ENCODE measurements at places on chromosomes 11 and 22. TPM values are rescaled to one million over a fixed set of nuclear protein-coding genes. Genes with fewer than 3 reads are reported as not detected.

DNA sequence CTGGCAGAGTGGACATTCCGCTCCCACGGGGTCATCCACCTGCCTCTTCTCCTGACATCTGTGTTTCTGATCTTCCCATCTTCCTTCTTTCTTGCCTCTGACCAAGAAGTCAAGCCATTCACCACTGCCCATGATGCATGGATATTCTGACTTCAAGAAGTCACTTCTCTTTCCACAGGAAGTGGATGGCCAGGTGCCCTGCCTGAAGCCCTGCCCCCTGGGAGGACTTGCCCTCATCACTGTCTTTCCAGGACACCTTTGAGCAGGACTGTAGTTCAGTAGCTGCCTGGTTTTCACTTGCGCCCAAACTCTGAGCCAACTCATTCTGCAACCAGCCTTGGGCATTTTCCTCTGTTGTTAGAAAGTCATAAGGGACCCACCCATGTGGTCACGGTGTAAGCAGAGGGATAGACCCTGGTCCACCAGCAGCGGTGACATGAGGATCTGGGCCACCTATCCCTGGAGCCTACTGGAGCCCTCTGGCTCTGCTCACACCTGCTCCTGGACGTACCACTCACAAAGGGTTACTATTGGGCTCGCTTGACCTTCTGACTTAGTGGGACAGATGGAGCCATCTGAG lies 6.9 kb downstream of the CYTH4 start:
- DNase-seq: no peak

DNA sequence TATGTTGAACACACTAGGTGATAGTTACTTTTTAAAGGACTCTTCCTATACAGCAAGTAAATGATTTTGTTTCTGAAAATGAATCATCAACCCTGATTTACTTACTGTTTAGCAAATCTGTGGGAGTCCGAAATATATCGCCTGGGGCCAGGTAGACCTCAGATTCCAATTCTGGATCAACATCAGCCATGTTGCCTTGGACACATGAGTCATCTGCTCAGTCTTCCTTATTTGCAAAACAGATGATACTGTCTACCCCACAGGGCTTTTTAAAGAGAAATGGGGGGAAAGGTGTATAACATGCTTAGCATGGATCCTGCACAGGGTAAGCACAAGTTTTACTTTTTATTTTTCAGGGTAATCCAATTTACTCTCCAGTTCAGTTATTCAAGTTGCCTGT lies 324.2 kb downstream of the TENM4 start:
- DNase-seq: no peak

DNA sequence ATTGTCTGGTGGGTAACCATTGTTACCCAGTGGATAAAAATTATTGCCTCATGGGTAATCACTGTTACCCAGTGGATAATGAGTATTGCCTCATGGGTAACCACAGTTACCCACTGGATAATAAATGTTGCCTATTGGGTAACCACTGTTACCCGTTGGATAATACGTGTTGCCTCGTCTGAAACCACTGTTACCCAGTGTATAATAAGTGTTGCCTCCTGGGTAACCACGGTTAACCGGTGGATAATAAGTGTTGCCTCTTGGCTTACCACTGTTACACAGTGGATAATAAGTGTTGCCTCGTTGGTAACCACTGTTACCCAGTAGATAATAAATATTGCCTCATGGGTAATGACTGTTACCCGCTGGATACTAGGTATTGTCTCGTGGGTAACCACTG lies 20.9 kb upstream of the NXPE4 start:
- DNase-seq: no peak

DNA sequence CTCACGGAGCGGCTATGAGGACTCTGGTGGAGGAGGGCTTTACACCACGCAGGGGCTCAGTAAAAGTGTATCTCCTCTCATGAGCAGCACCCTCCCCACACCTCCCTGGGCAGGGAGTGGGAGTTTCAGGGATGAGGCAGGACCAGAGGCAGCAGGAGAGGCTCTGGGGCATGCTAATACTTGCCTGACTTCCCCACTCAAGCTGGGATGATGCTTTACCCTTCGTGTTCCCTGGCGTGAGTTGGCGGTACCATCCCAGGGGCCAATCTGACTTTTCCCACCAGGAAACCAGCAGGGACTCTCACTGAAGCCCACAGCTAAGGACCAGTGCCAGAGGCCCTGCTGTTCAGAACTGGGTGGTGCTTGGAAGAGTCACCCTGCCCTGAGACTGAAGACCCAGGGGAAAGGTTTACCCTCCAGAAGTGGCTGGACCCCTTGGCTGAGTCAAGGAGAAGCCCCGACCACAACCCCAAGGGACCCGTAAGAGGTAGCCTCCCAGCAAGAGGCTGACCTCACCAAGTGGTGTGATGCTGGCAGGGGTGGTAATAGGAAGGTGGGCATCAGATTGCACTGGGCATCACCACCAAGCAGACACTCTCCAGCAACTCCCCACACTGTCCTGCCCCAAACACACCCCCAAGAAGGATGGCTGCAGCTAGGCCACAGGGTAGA lies 65.6 kb downstream of the THAP12 start:
- no peak for DNase-seq

- DNase-seq: peak; percentile 66
Measured at GRCh38 chr11:68934666-68935065, 31.0 kb downstream of the IGHMBP2 start.

DNA sequence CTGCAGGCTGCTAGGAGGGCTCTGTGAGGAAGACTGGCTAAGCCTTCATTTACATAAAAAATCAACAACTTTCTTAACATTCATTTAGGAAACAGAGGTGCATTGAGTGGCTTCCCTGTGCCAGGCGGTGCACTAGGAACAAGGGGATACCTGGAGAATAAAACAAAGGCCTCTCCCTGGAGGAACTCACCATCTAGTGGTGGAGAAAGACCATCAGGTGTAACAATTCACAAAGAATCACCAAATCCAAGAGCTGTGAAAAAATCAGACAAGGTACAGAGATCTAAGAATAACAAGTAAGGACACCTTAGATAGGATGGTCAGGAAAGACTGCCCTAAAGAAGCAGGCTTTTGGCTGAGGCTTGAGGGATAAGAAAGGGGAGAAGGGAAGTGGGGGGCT lies 40.3 kb downstream of the CSNK2A3 start:
- no peak for DNase-seq

DNA sequence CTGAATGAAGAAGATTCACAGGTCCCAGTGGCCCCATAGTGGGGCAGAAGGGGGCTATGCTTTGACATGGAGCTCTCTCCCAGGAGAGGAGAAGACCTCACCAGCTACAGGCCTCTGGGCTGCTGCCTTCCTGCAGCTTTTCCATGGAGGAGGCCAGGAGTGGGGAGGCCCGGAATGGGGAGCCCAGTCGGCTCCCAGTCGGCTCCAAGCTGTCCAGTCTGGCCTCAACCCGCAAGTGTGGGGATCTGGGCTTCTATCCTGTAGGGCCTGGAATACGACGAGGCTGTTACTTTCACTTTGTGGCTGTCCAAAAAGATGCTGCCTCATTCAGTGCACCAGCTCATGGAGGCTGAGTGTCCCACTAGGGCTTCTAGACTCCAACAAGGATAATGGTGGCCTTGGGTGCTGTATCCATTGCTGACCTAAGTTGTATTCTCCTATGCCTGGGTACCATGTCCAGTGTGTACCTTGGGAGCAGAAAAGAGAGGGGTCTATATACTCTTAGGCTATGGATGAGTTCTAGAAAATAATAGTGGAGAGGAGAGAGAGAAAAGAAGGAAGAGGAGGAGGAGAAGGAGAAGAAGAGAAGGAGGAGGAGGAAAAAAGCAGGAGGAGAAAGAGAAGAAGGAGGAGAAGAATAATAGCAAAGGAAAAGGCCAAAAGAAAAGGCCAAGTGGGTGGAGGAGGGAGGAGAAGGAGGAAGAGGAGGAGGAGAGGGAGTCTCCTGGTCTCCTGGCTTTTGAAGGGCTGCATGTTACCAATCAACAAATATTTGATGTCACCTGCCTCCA lies 1.1 kb downstream of the MYO18B start:
- no peak for DNase-seq

- no peak for DNase-seq
Measured at GRCh38 chr11:133082453-133082781, 449.9 kb downstream of the OPCML start.

DNA sequence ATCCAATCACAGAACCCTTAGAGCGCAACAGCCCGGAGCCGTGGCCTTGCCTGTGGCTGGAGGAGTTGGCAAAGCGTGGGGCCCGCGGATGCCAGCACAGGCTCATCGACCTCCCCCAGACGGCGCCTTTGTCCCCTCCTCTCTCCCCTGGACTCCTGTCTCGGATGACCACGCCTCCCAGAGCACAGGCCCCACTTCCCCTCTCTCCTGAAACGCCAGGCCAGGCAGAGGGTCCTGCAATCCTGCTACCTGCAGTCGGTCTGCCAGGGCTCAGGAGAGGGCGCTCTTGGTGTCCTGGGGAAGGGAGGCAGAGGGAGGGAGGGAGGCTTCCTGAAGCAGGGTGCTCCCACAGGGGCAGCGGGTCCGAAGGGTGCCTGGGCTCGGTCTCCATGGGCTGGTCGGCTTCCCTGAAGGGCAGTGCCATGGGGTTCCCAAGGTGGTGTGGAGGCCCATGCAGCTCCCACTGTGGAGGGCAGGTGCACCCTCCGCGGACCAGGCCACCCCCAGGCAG lies 16.6 kb upstream of the TTLL12 start:
- DNase-seq: no peak

- no peak for DNase-seq
Measured at GRCh38 chr11:46835897-46836296, 10.2 kb downstream of the CKAP5 start.

DNA sequence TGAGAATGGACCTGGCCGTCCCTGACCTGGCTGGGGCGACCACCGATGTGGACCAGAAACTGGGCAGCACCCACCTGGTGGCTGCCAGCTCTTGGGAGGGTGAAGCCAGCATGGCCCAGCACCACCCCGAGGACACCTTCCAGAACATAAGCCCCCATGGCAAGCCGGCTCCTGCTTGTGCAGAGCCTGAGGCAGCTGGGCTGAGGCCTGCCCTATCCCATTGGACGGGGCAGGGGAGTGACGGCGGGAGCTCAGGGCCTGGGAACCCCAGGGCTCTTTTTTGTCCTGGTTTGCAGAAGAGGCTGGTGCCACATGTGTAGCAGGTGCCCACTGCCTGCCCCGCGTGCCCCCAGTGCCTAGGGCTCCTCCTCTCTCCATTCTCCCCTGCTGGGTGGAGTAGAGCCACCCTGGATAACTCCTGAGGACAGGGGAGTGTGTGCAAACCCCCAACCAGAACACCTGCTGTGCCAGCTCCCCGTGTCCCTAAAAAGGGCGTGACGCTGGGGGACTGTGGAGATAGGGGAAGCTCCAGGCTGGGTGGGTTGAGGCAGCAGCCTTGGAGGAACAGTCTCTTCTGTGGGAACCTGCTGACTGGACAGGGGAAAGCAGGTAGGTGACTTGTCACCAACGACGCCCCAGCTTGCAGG lies 11.9 kb downstream of the DUSP8 start:
- DNase-seq: no peak

DNA sequence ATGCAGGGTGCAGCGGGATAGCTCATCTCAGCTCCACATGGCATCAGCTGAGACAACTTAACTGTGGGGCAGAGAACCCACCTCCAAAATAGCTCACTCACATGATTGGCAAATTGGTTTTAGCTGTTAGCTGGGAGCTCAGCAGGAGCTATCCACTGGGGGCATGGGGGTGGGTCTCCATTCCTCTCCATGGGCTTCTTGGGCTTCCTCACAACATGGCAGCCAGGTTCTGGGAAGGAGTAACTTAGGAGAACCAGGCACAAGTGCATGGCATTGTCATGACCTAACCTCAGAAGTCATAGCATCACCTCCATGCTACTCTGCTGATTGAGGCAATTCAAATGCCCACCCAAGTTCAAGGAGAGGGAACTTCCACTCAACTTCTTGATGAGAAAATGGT lies 85.5 kb downstream of the MN1 start:
- no peak for DNase-seq

GRCh38 chr11:11403763-11404725 lies 51.0 kb upstream of the CSNK2A3 start:
- peak; percentile 48 for DNase-seq

DNA sequence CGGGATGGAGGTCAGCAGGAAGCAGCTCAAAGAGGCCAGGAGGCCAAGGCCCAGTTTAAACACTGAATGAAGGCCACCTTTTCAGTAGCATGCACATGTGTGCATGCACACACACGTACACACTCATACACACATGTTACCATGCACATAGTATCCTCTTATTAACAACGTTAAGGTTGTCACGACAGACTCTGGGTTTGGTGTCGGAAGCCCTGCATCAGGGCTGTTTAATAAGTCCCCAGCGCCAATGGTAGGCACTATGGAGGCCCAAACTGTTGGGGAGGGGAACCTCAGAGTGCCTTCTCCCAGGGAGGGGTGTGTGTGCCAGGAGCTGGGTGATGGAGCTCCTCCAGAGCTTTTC lies 39.5 kb upstream of the ADA2 start:
- no peak for DNase-seq

DNA sequence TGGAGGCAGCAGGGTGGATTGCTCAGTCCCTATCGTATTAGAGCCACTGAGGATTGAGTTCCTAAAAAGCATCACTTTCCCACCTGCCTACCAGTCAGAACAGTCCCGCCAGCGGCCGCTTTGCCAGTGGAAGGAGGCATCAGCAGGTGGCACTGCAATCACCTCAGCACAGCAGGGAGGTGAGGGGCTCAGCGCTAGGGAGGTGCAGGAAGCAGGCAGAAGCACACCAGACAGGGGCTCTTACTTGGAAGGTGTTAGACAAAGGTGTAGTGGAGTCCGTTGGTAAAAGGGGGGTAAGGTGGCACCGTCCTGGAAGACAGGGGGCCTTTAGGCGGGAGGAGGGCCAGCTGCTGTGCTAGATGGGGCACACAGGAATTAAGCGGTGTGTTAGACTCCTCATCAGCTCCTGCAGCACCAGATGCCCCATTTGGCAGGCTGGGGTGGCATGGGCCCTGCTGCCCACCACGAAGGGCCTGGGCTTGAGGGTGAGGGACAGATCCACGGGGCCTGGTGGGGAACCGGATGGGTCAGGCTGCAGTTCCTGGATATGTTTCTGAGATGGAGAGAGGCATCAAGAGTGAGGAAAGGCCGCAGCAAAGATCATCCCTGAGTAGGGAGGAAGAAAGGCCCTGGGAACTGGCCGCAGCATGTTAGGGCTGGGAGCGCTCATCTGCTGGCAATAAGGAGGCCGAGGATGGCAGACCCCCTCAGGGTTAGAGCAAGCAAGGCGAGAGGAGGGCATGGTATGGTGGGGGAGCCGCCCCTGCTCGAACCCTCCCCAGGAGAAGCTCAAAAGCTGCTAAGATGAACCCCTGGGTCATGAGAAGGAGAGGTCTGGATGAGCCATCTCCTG lies 42.5 kb downstream of the C11orf58 start:
- DNase-seq: peak; percentile 45

GRIK4 gene
- total RNA-seq: 1.1 TPM

POU2AF3 gene
- 3.3 TPM for total RNA-seq

ROBO4 gene
- 52.3 TPM for total RNA-seq

CNTF gene
- 5.4 TPM for total RNA-seq

C11orf65 gene
- total RNA-seq: not detected

LRRC56 gene
- 8.2 TPM for total RNA-seq

Measured in upper lobe of left lung (tissue), 6 donors.